ENCODE measurements at places on chromosomes 11 and 22.
A peak's percentile ranks its signal among the peaks of the same experiment; 100 is the strongest.

- DNase-seq, result no peak
Observed at GRCh38 chr22:43890901-43891331, 897 bp downstream of the PNPLA5 start.

- DNase-seq, result peak; percentile 55
Observed at GRCh38 chr11:116703421-116703820, 69.4 kb downstream of the BUD13 start.

GRCh38 chr11:111047374-111047773 is 198.2 kb upstream of the POU2AF2 start:
- peak; percentile 73 for DNase-seq

- no peak for DNase-seq
Observed at GRCh38 chr11:35949242-35949641, 5.4 kb downstream of the LDLRAD3 start.

DNA sequence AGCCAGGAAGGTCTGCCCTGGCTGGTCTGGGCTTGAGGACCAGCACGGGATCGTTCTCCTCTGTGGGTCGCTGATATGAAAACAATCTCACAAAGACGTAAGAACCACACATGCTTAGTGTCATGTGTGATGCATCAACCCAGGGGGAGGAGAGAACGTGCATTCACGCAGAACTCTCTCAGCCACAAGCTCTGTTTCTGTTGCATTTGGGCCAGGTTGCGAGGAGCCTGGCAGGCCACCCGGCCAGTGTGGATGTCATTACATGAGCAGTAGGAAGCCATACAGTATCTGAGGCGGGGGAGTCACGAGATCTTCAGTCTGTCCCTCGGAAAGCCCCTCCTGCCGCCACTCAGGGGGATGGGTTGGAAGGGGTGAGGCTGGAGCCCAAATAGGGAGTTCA is 53.1 kb upstream of the KCNQ1OT1 start:
- no peak for DNase-seq

DNA sequence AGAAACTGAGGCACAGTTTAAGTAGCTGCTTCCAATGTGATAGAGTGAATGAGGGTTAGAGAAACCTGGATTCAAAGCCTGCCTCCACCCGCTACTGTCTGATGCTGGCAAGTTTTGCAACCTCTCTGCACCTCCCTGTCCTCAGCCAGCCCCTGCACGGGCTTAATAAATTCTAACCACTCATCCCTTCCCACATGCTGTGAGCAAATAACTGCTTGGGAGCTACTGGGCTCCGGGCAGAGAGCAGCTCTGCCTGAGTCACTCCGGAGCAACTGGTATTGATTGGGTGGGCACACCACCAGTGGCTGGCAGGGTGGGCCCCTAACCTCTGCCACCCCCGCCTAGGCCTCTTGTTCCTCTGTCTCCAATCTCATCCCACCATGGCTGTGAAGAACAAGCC is 104.3 kb upstream of the SYT13 start:
- no peak for DNase-seq

DNA sequence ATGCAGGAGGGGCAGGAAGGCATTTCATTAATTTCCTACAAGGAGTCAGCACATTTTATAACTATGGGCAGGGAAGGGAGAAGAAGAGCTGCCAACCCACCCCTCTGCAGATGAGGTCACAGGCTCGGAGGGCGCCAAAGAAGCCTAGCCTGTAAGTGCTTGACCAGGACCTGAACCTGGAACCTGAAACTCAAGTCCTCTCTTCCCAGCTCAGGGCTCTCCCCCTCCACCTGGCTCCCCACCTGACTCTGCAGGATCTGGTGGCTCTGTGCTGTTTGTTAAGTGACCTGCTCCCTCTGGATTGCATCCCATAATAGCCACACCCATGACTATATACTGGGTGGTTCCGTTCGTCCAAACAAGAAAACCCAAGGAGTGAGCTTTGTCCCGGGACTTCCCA is 27.3 kb downstream of the SCGB1A1 start:
- DNase-seq, result no peak

- no peak for DNase-seq
Observed at GRCh38 chr11:396948-397548, 3.0 kb downstream of the PKP3 start.

DNA sequence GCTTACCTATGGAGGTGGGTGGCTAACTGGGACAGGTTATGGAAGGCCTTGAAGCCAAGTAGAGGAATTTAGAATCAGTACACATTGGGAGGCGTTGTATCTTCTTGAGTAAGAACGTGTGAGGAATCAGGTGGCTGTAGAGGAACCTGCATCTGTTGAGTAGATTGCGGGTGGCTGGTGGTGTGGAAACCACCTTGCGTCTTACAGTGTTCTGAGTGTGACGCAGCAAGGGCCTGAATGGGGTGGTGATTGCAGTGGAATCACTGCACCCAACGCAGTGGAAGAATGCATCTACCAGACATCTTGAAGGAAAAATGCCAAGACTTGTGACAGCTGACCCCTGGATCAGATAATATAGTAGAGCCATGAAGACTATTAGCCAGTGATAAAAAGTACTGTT is 110.8 kb upstream of the NNMT start:
- no peak for DNase-seq

GRCh38 chr22:47276991-47277390 is 514.5 kb downstream of the TBC1D22A start:
- DNase-seq, result no peak

GRCh38 chr11:6351782-6352382 is 31.6 kb upstream of the CAVIN3 start:
- DNase-seq, result no peak

- DNase-seq, result no peak
Observed at GRCh38 chr22:23275751-23276150, 95.4 kb downstream of the BCR start.

DNA sequence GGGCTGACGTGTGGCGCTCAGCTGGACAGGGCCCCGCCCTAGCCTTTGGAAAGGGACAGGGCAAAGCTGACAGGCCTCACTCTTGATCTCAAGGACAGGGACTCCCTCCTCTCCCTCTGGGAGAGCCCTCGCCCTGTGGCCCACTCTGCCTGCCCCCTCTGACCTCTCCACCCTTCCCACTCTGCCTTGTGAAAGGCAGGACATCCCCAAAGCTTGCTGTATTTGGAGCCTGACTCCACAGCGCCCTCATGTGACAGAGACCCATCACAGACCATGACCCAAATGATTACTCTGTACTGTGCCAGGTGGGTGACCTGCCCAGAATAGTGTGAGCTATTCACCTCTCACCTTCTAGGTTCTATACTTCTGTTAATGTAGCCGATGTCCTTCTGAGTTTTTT is 18.8 kb downstream of the P2RY2 start:
- DNase-seq, result no peak

DNA sequence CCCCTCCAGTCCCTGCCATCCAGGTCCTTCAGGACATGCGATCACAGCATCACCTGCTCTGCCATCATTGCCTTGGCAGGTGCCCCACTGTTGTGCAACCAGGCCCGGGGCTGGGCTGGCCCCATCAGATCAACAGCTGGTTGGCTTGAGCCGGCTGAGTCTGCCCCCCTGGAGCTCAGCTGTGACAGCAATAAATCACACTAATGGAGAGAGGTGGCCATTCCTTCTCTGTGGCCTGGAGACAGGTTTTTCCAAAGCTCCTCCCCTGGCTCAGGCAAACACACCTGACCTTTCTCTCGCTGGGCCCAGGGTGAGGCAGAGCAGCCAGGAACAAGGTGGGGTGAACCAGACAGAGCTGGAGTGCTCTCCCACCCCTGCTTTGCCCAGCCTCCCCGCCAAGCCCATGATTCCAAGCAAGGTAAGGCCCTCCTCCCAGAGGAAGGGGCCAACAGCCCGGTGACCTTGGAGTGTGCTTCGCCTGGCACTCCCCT is 8.9 kb upstream of the FXYD2 start:
- peak; percentile 98 for DNase-seq

DNA sequence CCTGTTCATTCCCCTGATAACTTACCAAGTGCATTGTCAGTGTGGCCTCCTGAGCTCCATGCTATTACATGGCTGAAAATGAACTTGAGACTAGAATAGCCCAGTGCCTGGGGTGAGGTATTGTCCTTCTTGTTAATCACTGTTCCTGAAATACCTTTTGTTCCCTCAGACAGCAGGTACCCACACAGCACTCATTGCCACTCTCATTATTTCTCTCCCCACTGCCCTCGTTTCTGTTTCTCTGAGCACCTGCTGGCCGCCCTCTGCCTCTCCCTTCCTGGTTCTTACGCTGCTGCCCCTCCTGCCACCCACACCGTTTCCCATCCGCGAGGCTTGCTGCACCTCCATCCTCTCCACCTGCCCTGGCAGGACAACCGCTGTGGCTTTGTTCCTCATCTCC is 36.9 kb upstream of the RAB1B start:
- DNase-seq, result no peak

DNA sequence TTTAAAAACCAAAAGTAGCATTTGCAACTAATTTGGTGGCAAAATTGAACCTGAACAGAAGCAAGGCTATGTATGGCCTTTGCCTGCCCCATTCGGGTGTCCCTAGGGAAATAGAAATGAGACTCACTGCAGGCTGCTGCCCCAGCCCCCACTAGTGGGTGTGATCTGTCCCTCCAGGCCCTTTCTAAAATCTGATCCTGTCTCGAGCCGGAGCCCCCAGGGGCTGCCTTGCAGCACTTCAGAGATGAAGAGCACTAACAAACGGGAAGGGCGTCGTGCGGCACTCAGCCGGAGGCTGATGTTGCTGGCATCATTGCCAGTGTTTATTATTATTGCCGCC is 43.2 kb downstream of the CD82 start:
- DNase-seq, result peak; percentile 47

DNA sequence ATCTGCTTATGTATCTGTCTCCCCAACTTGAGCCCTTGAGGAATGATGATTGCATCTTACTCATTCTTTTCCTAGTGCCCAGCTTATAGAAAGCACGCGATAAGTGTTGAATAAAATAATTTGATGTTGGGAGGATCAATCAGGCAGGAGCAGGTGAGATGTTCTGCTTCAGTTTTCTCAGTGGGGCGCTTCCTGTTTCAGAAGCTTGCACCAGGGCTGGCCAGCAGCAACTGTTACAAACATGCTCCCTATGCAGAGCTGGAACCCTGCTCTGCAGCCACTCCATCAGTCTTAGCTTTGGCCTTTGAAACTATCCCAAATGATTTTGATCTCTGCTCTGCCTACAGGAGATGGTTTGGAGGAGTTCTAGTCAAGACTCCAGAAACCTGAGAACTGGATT is 3.9 kb downstream of the ENDOD1 start:
- no peak for DNase-seq

DNA sequence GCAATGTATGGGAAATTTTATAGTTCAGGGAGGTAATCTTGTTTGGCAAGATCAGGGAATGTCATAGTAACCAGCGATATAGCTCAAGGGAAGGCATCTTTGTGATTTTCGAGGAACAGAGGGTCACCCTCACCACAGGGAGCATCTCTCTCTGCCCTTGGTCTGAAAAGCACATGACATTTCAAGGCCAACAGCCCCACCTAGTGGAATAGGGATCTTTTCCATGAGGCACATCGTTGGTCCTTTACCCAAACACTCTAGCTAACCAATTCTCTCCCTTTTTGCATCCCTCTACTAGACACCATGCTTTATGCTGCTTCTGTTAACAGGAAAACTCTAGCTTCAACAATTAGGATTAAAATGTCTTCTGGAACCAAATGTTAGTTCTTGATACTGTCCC is 179.0 kb downstream of the GRM5 start:
- no peak for DNase-seq

DNA sequence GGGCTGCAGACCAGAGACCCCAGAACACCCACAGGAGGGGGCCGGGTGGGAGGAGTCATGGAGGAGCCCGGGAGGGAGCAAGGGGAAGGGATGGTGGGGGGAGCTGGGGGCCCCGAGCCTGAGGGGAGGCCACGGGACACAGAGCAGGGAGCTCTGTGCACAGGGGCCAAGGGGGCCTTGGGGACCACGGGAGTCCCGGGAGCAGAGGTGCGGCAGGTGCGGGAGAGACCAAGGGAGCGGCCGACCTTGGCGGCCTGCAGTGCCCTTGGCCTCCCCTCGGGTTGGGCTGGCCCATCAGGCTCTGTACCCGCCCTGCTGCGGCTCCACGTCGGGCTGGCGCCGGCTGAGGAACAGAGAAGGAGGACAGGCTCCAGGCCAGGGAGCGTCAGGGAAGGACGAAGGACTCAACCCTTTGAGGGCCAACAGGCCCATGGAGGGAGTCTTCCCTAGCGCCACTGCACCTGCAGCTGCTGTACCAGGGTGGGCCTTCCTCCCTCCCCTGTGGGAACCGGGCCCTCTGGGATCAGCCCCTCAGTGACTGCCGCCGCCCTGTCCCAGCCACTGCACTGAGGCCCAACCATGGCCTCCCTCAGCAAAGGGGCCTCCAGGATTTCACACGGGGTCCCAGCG is 17.8 kb upstream of the BRSK2 start:
- DNase-seq, result no peak

- peak; percentile 58 for DNase-seq
Observed at GRCh38 chr11:6531267-6531752, 34.2 kb downstream of the DNHD1 start.

- DNase-seq, result peak; percentile 66
Observed at GRCh38 chr22:36762687-36763260, 13.1 kb downstream of the IFT27 start.

- no peak for DNase-seq
Observed at GRCh38 chr11:119843877-119844276, 114.9 kb upstream of the NECTIN1 start.

GRCh38 chr22:46537946-46538813 is 760 bp upstream of the CELSR1 start:
- no peak for DNase-seq

DNA sequence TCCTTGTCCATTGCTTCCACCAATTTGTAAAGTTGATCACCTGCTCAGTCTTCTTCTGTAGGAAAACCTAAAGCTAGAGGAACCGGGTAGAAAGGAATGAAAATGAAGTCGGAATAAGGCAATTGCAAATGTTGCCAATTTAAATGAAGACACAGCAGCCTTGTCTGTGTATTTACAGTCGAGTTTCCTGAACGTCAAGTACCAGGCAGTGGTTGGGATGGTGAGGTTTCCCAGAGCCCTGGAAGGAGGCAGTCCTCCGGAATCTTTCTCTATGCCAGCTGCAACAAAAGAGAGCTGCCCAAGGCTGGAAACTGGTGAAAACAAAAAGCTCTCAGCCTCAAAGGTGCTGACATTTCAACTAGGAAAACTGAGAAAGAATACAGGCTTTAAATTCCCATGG is 17.7 kb downstream of the MAJIN start:
- no peak for DNase-seq

- DNase-seq, result no peak
Observed at GRCh38 chr11:133529807-133530500, 2.3 kb downstream of the OPCML start.

DNA sequence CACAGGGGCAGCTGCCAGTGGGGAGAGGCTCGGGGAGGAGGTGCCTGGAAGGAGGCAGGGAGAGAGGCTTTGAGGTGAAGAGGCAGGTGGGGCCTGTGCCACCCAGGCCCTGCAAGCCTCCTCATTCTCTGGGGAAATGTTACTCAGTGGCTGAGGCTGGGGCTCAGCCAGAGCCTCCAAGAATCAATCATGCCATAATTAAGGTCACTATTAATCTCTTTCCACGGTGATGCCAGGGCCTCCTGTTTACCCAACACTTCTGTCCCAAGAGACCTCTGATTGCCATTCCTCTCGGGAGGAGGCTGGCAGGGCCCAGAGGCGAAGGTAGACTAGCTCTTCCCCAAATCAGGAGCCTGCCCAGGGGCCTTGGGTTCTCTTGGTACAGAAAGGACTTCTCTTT is 38.4 kb downstream of the GDPD5 start:
- peak; percentile 21 for DNase-seq
